ENCODE measurements at places on chromosomes 5 and 9. TPM values are rescaled to one million over a fixed set of nuclear protein-coding genes. Genes with fewer than 3 reads are reported as not detected.

The CDHR2 gene
- 1.1 TPM for total RNA-seq

The TNC gene
- total RNA-seq, result 1.4 TPM

The CACNA1B gene
- total RNA-seq, result not detected

The CER1 gene
- not detected for total RNA-seq

The FIBCD1 gene
- total RNA-seq, result not detected

The BTNL8 gene
- total RNA-seq, result 0.13 TPM

The FBXL7 gene
- total RNA-seq, result not detected

The HCN1 gene
- not detected for total RNA-seq

The ECSCR gene
- total RNA-seq, result 0.83 TPM

The ADGRD2 gene
- total RNA-seq, result not detected

The WHRN gene
- 9.0 TPM for total RNA-seq

The FSTL4 gene
- not detected for total RNA-seq
